ENCODE measurements at places on chromosomes 13 and 19.

GRCh38 chr13:76621705-76622104, 264.5 kb downstream of the KCTD12 start:
- no peak for DNase-seq

DNA sequence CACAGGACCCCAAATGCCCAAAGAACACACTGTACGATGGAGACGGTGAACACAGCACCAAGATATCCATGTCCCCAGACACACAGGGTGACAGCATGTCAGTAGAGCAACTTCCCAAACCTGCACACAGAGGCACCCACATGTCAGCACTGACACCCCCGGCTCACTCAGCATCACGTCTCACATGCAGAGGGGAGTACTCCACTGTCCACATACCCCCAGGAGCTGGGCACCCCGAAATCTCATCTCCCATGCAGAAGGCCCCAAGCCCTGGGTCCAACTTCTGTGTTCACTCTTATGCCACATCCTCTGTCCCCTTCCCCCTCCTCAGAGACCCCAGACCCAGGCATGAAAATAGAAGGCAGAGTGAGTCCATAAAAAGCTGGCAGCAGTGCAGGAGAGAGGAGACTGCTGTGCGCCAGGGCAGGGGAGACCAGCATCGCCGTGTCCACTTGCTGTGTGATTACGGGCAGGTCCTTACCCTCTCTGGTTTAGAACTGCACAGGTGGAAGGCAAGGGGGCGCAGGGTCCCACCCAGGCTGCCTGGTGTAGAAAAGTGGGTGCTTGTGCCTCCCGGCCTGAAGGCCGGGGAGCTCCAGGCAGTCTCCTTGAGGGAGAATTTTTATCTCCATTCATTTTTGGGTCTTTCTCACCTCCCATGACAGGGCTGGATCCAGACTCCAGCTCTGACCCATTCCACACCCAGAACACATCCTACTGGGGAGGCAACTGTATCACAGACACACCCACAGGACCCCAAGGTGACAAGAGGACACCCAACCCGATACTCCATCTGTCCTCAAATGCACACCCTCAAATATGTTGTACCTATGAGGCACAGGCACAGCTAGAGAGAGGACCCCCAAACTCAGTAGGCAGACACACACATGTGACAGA, 17.0 kb downstream of the ERFL start:
- DNase-seq, result no peak

- peak; percentile 77 for DNase-seq
Observed at GRCh38 chr19:48835734-48836088, 580 bp downstream of the HSD17B14 start.

DNA sequence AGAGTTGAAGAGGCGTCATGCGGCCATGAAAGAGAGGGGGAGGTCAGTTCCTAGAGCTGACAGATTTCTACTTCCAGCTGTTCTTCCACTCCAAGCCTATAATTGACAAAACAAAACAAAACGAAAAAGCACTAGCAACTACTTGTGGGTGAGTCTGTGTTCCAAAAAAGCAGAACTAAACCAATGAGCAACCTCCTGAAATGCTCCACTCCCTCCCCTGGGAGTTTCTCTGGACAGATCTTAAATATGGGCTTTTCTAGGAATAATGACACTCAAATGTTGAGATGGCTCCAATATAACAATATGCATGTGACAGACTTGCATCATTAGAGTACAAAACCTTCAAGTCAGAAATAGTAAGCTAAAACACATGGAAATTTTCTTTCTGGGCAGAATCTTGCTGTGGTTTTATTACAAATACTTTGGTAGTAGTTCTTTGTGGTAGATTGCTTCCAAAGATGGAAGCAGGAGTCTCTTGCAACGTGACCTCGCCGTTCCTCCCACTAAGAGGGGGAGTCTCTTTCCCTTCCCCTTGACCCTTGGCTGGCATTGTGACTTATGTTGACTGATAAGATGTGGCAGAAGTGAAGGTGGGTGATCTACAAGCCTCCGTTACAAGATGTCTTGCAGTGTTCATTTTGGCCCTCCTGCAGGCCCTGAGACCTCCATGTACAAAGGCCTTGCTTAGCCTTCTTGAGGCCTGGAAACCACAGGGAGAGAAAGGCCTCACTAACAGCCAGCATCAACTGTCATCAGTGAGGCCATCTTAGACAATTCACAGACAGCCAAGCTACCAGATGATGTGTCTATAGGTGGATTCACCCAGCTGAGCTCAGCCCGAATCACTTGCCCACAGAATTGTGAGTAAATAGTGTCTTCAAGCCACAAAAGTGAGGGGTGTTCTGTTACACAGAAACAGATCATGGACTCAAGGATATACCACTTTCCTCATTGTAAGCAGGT, 173.1 kb upstream of the RFC3 start:
- DNase-seq, result no peak

- DNase-seq, result no peak
Observed at GRCh38 chr13:105329359-105329758, 1206.1 kb downstream of the EFNB2 start.

GRCh38 chr13:20570517-20570916, 3.6 kb downstream of the IFT88 start:
- DNase-seq, result no peak

DNA sequence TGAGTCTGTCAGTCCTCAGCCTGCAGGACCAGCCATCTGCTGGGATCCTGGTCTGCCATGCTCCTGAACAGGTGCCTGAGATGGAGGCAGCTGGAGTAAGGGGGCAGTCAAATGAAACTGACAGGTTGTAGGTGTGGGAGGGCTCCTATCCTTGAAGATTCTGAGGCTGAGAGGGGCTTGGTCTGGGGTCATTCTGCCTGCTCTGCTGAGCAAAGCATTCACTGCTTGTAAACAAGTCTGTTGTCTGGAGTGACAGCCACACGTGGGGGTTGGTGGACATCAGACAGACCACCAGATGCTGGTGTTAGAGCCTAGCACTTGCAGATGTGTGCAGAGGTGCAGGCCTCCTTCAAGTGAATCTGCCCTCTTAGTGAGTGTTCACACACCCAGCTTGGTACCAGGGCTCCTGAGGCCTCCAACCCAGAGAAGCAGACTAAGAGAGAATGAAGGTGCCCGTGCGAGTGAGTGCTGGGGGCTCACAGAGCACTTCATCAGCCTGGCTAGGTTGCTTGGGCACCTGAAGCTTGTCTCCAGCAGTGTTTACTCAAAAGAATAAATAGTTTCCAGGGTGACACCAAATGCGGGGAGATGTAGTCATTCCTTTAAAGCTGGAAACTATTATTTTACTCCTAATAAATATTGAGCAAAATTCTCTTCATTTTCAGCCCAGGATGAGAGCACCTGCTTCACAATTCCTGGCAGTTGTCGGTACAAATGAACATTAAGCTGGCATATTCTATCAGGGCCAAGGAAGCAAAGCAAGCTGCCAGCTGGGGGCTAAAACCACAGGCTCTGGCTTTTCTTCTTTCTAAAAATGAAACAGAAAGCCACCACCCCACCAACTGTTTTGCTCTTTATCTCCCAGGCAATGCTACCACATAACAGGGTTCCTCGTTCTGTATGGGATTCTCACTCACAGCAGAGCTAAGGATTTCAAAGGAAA, 82.3 kb downstream of the RNASEH2B start:
- no peak for DNase-seq

DNA sequence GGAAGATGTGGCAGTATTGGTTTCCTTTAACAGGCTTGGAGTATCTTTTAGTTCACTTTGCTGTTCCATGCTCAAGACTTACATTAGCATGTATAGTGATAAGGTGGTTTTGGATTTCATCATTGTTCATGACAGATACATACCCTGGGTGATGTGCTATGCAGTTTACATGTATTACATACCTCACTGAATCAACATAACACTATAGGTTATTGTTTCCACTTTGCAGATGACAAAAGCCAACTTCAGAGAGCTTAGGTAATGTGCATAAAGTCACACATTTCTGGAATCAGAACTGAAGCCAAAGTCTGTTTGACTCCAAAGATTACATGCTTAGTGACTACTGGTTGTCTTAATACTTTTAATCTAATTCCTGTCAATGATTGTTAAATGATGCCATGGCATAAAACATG, 7.1 kb downstream of the COMMD6 start:
- DNase-seq, result no peak

- no peak for DNase-seq
Observed at GRCh38 chr19:49643466-49643865, 1.5 kb downstream of the SCAF1 start.

Data from right renal pelvis (tissue), 4 donors.